HTR-8/SVneo (cell line): ENCODE measurements at places on chromosomes 4 and X.

DNA sequence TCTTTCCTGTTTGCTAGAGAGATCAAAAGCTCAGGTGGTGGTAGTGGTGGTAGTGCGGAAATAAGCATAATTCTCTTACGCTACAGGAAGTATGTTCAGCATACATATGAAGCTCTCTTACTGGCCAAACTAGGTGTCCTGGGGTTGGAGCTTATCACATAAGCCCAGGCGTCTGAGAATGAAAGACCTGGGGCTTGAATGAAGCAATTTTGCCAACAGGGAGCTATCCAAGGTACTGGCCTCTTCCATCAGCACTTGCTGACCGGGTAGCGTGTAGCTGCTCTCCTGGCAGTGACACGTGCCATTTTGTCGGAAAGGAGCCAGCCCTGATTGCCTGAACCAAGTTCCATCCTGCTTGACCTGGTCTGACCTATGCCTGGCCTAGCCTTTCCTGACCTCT is 65.9 kb upstream of the HPF1 start:
- peak; percentile 51 for DNase-seq

- DNase-seq = no peak
These were observed 702.5 kb downstream of the ARAP2 start for GRCh38 chr4:35541888-35542213.

GRCh38 chr4:87354168-87355102 is 31.8 kb upstream of the HSD17B13 start:
- no peak for DNase-seq

GRCh38 chr4:174856926-174857800 is 28.1 kb upstream of the GLRA3 start:
- DNase-seq = no peak

- peak; percentile 0 for DNase-seq
These were observed 557 bp upstream of the KDR start for GRCh38 chr4:55125763-55126541.

GRCh38 chr4:3364634-3365314 is 72.0 kb downstream of the RGS12 start:
- DNase-seq = no peak

- peak; percentile 82 for DNase-seq
These were observed 208.3 kb upstream of the JADE1 start for GRCh38 chr4:128600996-128601871.

DNA sequence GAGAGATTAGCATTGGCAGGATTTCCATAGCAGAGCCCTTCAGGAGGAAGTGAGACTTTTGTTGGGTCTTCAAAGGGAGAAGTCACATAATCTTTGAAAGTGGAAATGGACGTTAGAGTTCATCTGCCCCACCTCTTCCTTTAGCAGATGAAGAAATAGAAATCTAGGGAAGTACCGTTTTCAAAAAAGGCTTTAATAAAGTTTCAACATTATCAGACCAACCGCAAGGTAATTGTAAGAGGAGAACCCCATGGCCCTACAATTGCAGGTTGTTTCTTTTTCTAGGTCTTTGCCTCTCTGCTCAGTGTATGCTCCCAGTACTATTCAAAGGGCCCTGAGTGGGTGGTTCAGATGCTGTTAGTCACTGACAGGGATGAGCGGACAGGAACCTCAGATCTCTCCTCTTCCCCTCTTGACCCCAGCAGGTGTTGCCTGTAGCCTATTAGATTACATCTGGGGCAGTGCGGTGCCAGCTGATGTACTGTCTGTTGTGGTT is 48.6 kb upstream of the AP1S2 start:
- DNase-seq = no peak

DNA sequence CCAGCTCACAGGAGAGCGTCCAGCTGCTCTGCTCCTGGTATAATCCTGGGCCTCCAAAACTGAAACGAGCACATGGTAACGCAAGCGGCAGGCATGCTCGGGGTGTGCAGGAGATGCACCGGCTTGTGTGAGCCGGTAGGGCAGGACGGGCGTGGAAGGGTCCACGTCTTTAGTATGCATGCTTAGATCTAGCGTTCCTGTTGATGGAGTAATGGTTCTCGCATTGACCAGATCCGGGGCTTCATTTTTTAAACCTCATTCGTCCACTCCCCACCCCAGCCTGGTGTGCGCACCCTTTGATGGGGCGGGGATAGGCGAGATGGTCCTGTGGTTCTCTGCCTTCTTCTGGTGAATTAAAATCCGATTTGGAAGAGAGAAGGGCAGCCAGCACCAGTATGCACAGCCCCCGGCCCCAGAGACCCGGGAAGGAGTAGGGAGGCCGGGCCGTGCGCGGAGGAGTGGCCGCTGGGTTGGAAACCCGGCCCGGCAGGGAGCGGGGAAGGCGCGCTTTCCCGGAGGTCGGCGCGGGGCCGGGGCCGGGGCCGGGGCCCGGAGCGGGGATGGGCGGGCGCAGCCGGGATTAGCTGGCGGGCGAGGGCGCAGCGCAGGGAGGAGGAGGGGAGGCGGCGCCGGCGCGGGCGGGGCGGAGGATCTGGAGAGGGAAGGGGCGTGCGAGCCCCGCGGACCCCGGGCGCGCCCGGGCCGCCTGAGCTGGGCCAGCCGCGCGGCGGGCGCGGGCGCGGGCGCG is 39.9 kb downstream of the FAM149A start:
- peak; percentile 63 for DNase-seq

DNA sequence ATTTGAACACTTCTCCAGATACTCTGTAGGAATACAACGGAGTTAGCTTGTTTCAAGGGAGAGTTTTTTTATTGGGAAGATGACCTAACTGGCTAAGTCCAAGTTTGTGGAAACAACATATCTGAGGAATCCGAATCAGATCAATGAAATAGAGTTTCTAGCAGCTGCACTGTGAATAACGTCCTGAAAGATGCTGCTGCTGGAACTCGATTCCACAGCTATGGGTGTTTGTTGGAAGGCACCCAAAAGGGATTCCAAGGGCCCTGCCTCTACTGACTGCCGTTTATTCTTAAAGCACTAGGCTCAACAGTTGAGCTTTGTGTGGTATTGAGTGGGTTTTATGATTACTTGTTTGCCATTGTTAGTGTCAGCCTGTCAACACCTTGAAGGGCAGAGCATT is 6.6 kb upstream of the GBA3 start:
- DNase-seq = no peak

- no peak for DNase-seq
These were observed 114.4 kb upstream of the WDR44 start for GRCh38 chrX:118231464-118231863.

GRCh38 chrX:22276781-22277180 is 4.1 kb downstream of the CBLL2 start:
- no peak for DNase-seq

- no peak for DNase-seq
These were observed 1.0 kb downstream of the RASGEF1B start for GRCh38 chr4:81470456-81471297.

DNA sequence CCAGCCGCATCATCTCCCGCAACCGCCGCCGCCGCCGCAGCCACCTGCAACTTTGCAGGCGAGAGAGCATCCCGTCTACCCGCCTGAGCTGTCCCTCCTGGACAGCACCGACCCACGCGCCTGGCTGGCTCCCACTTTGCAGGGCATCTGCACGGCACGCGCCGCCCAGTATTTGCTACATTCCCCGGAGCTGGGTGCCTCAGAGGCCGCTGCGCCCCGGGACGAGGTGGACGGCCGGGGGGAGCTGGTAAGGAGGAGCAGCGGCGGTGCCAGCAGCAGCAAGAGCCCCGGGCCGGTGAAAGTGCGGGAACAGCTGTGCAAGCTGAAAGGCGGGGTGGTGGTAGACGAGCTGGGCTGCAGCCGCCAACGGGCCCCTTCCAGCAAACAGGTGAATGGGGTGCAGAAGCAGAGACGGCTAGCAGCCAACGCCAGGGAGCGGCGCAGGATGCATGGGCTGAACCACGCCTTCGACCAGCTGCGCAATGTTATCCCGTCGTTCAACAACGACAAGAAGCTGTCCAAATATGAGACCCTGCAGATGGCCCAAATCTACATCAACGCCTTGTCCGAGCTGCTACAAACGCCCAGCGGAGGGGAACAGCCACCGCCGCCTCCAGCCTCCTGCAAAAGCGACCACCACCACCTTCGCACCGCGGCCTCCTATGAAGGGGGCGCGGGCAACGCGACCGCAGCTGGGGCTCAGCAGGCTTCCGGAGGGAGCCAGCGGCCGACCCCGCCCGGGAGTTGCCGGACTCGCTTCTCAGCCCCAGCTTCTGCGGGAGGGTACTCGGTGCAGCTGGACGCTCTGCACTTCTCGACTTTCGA is 654 bp downstream of the ATOH1 start:
- DNase-seq = no peak

- no peak for DNase-seq
These were observed 2.0 kb downstream of the WDR1 start for GRCh38 chr4:10114607-10115006.

GRCh38 chrX:98068024-98068580 is 1184.4 kb downstream of the RPA4 start:
- DNase-seq = no peak

GRCh38 chr4:163768014-163768413 is 273.5 kb downstream of the TMA16 start:
- no peak for DNase-seq

GRCh38 chr4:2888886-2889285 is 45.2 kb downstream of the ADD1 start:
- no peak for DNase-seq

DNA sequence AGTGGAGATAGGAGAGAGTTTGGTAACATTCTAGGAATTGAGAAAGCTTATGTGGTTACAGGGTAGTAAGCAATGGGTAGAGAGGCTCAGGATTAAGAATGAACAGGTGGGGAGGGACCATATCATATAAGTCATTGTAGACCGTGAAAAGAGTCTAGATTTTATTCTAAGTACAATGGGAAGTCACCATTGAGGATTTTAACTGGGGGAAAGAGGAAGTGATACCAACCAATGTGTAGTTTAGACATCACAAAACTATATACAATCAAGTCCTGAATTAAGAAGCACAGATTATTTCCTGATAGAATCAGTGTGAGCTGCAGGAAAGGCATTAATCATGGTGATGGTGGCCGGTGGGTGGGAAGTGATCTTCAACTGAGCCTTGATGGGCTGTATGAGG is 178.3 kb upstream of the ZIC3 start:
- no peak for DNase-seq

GRCh38 chr4:177005674-177006230 is 213.0 kb upstream of the VEGFC start:
- no peak for DNase-seq

GRCh38 chr4:15910155-15910940 is 28.2 kb downstream of the FGFBP1 start:
- DNase-seq = no peak

GRCh38 chr4:16264798-16265197 is 38.5 kb upstream of the TAPT1 start:
- peak; percentile 31 for DNase-seq
